ENCODE measurements at places on chromosomes 1 and 21.

GRCh38 chr1:66176012-66176715, 357.8 kb upstream of the SGIP1 start:
- DNase-seq = no peak

DNA sequence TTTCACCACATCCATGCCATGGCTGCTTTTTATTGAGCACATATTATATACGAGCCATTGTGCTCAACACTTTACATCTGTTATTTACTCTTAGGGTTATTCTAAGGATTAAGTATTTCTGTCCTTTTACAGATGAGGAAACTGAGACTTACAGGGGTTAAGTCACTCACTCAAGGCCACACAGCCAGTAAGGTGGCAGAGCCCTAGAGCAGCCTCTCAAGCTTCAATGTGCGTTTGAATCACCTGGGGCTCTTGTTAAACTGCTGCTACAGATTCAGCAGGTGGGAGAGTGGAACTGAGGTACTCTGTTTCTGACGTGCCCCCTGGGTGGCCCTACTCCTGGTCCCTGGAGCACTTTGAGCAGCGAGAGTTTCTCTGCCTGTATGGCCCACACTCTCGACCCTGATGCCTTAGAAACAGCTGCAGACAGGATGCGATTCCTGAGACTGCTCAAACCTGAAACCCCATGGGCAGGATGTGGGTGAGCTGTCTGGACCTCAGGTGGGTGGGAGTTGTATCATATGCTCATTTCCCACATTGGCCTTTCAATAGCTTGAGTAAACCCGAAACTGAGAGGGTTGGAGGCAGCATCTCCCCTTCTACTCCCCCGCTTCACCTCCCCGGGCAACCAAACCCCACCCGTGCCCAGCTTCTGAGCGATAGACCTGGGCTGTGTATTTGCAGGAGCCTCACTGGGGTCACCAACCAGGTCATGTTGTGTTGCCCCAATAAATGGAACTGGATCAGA, 59.3 kb downstream of the MAN1C1 start:
- no peak for DNase-seq

DNA sequence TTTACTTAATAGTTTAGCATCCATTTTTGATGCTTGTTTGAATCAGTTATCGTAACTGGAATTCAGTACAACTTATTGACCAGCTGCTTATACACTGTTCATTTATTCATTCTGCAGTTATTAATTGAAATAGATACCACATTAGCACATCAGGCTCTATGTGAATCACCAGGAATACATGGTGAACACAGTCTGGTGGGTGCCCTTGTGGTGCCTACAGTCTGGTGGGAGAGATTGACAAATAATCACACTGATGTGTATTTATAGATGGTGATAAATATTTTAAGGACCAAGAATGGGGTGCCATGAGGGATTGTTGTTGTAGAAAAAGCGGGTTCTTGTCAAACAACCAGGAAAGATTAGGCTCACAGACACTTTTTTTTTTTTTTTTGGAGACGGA, 87.6 kb downstream of the ZFYVE9 start:
- DNase-seq = no peak

GRCh38 chr1:147892731-147893214, 9.8 kb upstream of the GJA8 start:
- DNase-seq = peak; percentile 70

GRCh38 chr1:235642943-235643371, 6.6 kb downstream of the GNG4 start:
- peak; percentile 29 for DNase-seq

- DNase-seq = no peak
These were observed 440.9 kb upstream of the LRRC7 start for GRCh38 chr1:69126796-69127195.

DNA sequence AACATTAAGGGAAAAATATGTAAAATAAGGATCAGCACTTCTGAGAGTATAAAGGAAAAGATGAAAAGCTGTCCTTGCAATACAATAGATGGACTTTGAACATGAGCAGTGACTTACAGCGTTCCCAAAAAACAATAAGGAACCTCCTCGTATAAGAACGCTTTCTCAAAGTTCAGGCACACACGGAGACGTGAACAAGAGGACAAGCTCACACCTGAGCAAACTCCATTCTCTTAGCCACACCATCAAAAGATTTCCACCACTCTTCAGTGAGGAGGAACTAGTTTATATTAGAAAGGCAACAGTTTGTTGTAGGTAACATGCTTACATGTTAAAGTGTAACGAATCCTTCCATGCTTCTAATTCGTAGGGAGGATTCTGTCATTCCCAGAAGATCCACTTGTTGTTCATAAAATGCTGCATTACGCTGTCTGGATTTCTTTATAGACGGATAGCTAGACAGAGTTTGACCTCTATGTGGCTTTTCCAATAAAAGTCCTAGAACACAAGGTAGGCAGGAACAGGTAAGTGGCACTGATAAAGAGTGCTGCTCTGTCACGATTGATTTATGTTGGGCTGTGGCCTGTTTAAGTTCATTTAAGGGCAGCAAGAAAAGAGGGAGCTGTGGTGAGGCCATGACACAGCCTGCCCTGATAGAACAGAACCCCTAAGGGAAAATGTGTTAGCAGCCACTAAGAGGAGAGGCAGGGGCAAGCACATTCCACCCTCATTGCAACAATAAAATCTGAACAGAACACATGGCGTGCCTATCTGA, 37.0 kb upstream of the ATP1A1 start:
- DNase-seq = no peak

GRCh38 chr1:117757668-117758067, 151.8 kb downstream of the TENT5C start:
- no peak for DNase-seq
